Stimulated activated CD4-positive, alpha-beta T cell treated with anti-CD3 and anti-CD28 coated beads, Interleukin-4, amount 100 ng/mL, for 4 hours (primary cell): ENCODE measurements at places on chromosomes 1 and 21.

- DNase-seq: no peak
Observed at GRCh38 chr1:66633159-66633558, 99.2 kb downstream of the SGIP1 start.

DNA sequence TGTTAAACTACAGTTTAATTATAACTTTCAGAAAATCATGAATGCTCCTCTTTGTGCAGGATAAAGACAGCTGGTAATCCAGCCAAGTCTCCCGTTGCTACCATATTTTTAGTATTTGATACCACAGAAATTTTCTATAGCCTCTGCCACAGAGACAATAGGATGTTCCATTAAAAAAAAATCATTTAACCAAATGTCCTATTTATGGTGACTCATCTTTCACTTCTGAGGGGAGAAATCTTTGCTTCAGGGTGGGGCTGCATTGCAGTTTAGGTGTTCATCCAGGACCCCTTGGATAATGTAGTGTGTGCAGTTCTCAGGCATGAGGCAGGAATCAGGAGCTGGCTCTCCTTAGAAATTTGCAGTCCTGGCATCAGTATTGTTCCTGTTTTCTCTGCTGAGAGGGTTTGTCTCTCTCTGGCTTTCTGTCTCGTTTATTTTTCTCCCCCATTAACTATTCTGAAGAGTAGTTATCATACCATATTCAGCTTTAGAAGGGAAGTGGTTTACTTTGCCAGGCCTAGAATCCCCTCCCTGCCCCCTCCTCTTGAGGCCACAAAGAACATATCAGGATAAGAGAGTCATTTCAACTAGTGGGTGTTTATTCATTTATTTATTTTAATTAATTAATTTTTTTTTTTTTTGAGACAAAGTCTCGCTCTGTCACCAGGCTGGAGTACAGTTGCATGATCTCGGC lies 3.1 kb downstream of the PRUNE1 start:
- DNase-seq: no peak

DNA sequence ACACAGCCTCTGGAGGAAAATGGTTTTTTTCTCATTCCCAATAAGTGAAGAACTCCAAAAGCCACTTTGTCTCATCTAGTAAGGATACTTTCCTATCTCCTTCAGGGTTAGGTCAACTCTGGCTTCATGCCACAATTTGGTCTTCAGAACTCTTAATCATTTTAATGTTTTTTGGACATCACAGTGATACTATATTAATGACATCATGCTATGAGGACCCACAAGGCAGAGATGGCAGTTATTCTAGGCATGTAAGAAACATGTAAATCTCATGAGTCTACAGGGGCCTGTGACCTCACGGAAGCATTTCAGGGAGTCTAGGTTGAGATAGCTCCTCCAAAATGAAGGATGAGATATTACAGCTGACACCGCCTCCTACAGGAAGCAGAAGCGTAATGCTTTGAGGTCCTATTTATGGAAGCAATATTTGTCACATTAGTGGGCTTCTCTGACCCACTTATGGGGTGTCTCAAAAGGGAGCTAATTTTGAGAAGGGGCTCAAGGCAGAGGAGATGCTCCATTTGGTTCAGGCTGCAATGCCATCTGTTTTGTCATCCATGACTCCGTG lies 5.0 kb upstream of the GPR137B start:
- no peak for DNase-seq

- DNase-seq: no peak
Observed at GRCh38 chr1:152777510-152778137, 2.7 kb downstream of the LCE1F start.

DNA sequence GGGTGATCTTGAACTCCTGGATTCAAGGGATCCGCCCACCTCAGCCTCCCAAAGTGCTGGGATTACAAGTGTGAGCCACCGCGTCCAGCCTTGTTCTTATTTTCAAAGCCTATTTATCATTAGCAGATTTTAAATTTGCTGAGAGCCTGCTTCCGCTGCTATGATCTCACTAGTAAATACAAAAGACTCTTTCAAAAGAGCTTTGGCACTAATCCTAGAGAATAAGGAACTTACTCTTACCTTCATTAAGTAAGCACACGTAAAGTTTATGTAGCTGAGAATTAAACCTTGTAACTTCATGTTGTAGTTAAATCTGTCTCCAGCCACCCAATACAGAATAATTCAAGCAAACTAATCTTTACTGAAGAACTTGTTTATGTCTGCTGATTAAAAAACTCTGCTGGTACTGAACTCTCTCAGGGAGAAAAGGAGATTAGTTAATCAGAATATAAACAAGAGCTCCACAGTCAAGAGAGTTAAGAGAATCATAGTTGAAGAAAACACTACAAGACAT lies 72.3 kb downstream of the RUSC1 start:
- DNase-seq: no peak

DNA sequence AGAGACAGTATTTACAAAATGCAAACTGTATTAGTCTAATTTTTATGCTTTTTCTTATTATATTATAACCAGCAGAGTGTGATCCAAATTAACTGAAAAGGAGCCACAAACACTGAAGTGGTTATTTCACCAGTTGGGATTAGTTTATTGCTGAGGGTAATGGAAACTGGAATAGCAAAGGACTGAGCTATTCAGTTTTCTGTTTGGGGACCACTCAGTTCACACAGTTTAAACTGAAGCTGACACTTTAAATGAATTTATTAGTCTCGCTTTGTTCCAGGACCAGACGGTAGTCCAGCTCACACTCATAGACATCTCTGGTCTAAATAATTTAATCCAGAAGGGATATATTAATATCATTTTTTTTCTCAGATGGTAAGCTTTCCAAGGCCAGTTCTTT lies 410.7 kb downstream of the LTN1 start:
- DNase-seq: no peak

DNA sequence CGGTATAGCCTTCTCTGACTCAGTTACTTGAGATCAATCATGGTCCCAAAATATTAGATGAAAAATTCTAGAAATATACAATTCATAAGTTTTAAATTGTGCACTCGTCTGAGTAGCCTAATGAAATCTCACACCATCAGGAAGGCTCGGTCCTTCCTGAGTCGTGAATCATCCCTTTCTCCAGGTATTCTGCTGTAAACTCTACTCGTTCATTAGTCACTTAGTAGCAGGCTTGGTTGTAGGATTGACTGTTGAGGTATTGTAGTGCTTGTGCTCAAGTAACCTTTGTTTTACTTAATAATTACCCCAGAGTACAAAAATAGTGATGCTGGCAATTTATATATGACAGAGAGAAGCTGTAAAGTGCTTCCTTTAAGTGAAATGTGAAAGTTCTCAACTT lies 238.7 kb downstream of the OLFM3 start:
- no peak for DNase-seq
